Stimulated activated CD4-positive, alpha-beta T cell treated with anti-CD3 and anti-CD28 coated beads, Interleukin-12 subunit alpha, Interleukin-12 subunit beta, amount 100 ng/mL, for 4 hours (primary cell): ENCODE measurements at places on chromosomes 4 and X.

- DNase-seq: no peak
Measured at GRCh38 chrX:33324099-33324498, 112.8 kb upstream of the DMD start.

- no peak for DNase-seq
Measured at GRCh38 chr4:162229670-162230069, 65.9 kb upstream of the FSTL5 start.

DNA sequence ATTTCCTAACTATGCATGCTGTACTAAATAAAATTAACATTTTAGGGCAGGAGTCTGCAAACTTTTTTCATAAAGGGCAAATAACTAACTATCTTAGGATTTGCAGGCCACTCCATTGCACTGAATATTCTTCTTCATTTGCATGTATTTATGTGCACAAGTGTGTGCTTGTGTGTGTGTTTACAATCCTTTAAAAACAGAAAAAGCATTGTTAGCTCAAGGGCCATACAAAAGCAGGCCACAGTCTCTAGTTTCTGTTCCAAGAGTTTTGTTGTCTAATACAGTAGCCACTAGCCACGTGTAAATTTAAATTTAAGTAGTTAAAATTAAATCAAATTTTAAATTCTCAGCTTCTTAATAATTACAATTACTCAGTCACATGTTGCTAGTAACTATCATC is 621.8 kb downstream of the TMA16 start:
- DNase-seq: no peak

GRCh38 chr4:6332042-6332668 is 62.5 kb downstream of the WFS1 start:
- DNase-seq: peak; percentile 8

DNA sequence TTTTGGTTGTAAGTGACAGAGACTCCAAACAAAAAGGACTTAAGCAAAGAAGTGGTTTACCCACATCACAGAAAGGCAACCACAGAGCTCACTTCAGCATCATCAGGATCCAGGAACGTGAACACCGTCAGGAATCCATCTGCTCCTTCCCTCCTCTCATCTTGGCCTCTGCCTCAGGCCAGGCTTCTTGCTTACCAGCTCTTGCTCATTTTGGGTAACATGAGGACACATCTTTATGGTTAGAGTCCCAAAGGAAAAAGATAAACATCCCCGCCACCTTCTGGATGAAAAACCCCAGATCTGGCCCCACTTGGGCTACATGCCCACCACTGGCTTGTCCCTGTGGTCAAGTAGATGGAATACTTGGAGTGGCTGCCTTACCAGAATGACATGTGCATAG is 176.8 kb upstream of the RPL34 start:
- no peak for DNase-seq

- DNase-seq: no peak
Measured at GRCh38 chr4:14254926-14255325, 627.4 kb upstream of the BOD1L1 start.

DNA sequence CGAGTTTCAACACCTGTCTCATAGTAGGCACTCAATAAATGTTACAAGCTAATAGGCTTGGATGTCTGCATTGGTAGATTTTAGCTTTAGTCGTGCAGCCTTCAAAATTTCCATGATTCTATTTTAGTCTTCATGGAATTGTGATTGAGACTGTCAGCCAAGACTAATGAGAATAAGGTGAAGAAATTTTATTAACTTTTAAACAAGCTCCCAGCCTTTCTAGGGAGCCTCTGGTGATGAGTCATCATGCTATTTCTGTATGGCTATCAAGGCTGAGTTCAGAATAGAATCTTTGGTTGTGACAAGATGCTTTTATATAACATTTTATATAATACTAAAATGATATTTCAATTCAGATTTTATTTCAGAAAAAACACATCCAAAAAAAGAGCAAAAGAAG is 685.8 kb downstream of the GABRG1 start:
- no peak for DNase-seq

DNA sequence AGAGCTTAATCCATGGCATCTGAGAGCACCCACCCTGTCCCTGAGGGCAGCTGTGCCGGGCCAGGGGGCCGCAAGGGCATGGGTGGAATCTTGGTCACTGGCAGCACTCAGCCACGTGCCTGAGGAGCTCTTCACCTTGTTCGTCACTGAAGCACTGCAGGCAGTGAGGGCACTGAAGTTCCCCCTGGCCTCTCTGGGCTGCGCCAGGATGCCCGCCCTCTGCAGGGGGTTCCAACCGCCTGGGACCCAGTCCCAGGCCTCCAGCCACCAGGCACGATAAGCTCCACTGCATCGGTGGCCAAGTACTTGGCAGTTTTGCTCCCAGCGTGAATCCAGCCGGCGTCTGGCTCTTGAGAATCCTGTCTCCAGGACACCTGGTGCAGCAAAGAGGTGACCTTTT is 96.4 kb upstream of the MED14 start:
- DNase-seq: no peak

DNA sequence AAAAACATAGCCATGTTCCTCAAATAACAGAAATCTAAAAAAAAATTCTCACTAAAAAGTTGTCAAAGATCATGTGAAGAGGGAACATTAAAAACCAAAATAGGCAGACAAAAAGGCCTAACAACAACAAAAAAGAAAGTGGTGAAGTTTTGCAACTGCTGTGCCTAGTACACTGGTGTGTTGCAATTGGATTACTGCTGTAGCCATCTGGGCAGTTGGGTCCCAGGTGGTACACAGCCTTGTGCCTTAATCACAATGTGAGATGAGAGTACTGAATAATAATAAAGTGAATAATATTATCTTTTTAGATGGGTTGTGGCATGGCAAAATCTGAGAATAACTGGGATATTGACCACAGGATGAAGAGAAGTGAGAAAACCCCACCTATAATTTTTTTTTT is 12.0 kb downstream of the C4orf54 start:
- DNase-seq: no peak

DNA sequence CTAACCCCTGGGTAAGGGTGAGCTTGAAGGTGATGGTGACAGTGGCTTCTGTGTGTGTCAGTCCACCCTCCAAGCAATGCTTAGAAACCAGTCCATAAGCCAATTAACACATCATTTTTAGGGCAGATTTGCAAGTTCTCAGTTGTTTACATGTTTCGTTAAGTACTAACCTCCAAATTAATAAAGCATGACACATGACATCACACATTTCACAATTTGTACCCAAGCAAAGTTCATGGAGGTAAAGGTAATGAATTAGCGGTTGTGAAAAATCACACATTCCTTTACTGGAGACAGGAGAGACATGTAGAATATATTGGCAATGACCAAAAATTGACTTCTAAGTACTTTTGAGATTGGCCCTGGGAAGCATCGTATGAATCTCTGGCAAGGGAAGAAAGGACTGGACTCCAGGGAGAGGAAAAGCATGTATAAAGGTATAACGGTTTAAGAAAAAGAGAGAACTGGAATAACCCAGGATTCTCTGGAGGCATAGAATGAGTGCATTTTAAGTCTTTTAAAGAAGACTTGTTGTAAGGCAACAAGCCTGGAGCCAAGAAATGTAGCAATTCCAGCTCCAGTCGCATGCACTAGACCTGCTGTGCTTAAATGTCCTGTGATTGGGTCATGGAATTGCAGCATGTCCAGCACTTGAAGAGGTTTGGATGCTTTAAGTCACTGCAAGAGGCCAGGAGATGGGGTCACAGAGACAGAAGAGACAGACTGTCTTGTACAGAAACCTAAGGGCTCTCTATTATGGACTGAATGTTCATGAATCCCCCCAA is 34.1 kb downstream of the TRIM2 start:
- no peak for DNase-seq

DNA sequence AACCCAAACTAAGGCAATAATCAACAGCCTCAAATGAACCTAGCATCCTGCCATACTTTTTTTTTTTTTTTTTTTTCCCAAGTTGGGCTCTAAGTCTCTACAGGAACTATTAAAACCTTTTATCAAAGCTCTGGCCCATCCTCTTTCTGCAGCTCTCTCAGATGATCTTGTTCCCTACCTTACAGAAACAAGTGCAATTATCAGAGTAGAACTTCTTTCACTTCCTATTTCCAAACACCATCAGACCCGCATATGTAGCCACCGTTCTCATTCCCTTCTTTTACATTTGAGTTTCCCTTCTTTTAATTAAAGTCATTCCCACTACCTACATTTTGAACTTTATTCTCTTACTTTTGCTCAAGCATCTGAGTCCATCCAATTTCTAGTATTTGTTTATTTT is 690.6 kb downstream of the DMD start:
- no peak for DNase-seq

DNA sequence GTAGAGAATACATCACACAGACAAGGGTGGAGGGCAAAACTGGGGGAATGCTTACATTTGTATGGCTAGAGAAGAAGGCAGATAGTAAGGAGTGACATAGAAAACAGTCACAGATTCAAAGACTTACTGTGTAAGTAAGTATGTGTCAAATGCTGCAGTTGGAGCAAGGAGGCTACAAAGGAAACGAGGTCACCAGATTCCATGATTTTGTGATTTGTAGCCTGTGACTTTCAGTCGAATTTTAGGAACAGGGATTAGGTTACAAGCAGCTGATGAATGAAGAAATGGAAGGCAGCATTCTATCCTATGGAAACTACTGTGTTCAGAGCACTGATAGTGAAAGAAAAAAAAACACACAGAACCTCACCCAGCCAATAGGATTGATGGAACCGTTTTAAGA is 407.9 kb downstream of the IL15 start:
- no peak for DNase-seq

DNA sequence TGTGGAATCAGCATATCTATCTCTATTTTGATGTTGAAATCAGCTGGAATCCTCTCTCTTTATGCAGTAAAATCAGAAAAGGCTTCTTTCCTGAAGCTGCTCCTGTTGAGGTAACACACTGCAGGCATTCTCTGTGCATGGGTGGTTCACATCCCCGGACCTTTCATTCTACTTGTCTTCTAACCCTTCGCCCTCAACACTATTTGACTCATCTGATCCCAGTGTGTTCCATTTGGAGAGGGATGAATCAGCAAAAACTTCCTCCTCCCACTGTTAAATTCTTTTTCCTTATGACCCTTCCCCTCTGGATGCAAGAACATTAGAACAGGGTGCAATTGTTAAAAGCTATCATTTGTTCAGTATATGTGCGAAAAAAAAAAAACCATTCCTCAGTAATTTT is 67.4 kb downstream of the RNF150 start:
- no peak for DNase-seq

DNA sequence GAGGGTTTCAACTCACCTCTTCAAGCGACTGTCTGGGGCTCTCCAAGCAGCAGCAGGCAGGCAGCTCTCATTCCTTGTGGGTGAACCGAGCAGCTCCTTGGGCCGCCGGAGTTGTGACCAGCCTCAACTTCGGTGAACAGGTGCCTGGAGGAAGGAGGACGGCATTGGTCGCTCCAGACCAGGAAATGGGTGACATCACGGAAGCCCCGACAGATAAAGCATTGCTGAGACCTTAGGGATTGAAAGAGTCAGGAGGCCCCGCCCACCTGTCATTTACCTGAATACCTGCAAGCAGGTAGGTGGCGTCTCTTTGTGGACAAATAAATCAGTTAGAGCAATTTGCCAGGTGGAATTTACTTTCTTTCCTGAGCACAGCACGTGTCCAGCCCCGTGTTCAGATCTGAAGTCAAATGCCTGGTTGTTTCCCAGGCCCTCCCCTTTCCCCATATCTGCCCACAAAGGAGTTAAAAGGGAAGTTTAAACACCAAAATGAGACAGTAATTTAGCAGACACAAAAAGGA is at the start of gene LNX1:
LNX1 (minus strand) TSS at position 115 of the 521 bp plus-strand sequence. CDS start 17,484 bp downstream, outside the sequence.
- no peak for DNase-seq

- no peak for DNase-seq
Measured at GRCh38 chr4:25184056-25184455, 23.8 kb upstream of the SEPSECS start.

DNA sequence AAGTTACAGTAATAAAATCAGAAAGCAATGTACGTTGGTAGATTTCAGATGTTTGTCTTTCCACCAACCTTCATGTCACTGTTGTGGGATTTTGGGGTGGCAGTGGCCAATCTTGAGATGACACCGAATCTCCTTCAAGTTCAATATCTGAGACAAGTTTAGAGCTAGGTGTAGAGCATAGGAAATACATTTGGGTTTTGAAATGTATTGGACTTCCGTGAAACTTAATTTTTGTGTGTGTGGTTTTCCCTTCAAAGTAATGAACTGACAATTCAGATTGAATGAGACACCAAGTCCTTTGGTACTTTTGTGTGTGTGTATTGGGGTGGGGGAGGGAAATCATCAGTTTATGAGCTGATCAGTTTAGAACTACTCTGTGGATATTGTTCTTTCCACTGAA is 1.8 kb downstream of the WDR44 start:
- no peak for DNase-seq

- peak; percentile 72 for DNase-seq
Measured at GRCh38 chrX:153953342-153953830, 8.9 kb upstream of the RENBP start.
